GM20000 (cell line): ENCODE measurements at places on chromosomes 1 and 21.
A peak's percentile ranks its signal among the peaks of the same experiment; 100 is the strongest.

- no peak for DNase-seq
Measured at GRCh38 chr1:235511470-235512240, 7.4 kb upstream of the B3GALNT2 start.

DNA sequence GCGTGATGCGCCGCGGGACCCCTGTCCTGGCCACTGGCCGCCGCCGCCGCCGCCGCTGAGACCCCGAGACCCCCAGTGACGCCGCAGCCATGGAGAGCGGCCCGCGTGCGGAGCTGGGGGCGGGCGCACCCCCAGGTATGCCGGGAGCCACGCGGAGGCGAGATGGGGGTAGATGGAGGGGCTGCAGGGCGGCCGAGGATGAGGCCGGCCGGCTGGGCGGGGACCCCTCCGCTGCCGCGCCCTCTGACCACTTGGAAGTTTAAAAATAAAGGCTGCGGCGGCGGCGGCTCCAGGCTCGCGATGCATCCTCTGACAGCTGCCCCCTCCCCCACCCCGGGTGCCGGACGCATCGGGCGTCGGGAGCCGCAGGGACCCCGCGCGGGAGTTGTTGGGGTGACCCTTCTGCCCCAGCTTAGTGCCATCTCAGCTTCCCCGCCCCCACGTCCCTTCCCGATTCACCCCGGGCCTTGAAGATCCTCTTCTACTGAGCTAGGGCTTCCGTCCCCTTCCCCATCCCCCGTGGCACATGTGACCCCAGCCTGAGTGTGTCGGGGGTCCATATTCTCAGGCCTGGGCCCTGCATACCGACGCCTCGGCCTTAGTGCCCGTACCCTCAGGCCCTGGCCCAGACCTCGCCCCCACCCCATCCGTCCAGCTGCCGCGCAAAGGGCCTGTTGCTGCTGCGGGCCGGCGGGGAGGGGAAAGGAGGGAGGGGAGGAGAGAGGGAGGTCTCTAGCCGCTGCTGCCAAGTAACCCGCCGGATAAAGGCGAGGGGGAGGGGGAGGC lies 562 bp downstream of the MAP7D1 start:
- DNase-seq = peak; percentile 68

GRCh38 chr1:222798116-222798515 lies 16.7 kb upstream of the DISP1 start:
- no peak for DNase-seq

- DNase-seq = no peak
Measured at GRCh38 chr1:219958875-219959417, 30.6 kb upstream of the SLC30A10 start.

GRCh38 chr1:98210064-98210463 lies 289.2 kb upstream of the DPYD start:
- no peak for DNase-seq

- no peak for DNase-seq
Measured at GRCh38 chr1:173433751-173434326, 43.3 kb upstream of the PRDX6 start.

DNA sequence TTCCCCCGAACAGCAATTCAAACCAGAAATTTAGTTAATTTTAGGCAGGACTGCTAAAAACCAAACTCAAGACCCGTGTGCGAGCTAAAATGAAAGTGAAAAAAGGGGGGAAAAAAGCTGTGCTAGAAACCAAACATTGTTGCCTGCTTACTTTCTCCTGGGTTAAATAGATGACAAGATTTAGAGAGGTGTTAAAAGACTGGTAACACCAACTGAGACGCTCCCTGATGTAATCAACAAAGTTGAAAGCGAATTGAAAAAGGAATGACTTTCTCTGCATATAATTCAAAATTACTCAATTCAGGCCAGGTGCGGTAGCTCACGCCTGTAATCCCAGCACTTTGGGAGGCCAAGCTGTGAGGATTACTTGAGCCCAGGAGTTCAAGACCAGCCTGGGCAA lies 6.8 kb downstream of the CDCA8 start:
- no peak for DNase-seq

- peak; percentile 7 for DNase-seq
Measured at GRCh38 chr1:202501281-202501680, 152.8 kb downstream of the PPP1R12B start.

DNA sequence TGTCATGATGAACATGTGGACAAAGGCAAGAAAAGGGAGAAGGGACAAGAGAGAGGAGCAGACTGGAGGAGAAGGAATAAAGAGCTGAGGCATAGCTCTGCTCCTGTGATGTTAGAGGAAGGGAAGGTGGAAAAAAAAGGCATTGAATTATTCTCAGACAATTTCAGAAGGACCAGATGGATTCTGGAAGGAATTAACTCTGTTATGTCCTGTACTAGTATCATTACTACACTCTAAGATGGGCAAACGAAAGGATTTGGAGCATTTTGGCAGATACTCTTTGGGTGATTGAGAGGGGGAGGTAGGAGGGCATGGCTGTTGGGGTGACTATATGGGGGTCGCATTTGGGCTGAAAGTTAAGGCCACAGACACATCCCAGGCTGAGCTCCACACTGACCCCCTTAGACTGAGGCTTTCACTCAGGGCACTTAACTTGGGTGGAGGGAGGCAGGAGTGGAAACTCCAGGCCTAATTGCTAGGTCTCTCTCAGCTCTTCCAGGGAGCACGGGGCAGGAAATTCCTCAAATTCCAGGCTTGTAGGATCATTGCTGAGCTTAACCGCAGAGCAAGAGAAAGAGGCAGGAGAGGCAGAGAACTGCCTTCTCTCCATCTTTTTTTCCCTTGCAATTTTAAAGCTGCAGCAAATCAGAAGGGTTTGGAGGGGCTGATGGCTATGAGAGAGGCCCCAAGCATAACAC lies 25.9 kb downstream of the KIRREL1 start:
- DNase-seq = no peak

- no peak for DNase-seq
Measured at GRCh38 chr1:15328351-15329103, 81.2 kb upstream of the EFHD2 start.

DNA sequence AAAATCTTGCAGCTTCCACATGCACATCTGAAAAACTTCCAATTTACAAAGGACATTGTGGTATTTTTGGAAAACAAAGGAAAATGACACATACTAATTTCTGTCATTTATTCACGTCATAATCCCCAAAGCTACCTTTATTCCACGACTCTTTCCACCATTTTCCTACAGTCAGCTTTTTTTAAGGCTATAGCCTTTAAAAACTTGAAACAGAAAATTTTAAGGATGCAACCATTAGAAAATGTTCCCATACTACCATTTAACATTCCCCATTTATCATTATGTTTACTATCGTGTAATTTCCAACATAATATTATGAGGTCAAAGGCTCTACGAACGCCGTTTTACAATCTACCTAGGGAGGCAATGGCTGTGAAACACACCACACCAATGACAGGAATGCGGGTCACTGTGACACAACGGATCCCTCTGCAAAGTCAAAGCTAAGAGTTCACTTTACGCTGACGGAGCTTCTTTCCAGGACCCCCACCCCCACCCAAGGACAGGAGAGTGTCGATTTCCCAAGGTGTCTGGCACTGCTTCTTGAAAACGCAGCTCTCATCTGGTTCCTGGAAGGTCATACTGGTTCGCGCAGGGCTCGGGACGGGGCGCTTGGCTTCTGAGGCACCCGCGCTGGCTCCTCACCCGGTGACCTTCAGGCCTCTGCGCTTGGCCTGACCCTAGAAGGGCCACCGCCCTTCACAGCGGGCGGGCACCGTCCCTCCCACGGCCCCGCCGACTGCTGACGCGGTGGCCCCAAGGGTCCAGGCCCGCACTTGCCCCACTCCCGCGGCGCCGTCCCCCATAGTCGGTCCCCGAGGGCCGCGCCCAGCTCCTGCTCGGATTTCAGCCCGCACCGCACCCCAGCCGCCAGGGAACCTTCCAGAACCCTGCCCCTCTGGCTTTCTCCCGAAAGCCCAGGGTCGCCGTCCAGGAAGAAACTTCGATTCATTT lies 50.5 kb upstream of the ATF3 start:
- no peak for DNase-seq

DNA sequence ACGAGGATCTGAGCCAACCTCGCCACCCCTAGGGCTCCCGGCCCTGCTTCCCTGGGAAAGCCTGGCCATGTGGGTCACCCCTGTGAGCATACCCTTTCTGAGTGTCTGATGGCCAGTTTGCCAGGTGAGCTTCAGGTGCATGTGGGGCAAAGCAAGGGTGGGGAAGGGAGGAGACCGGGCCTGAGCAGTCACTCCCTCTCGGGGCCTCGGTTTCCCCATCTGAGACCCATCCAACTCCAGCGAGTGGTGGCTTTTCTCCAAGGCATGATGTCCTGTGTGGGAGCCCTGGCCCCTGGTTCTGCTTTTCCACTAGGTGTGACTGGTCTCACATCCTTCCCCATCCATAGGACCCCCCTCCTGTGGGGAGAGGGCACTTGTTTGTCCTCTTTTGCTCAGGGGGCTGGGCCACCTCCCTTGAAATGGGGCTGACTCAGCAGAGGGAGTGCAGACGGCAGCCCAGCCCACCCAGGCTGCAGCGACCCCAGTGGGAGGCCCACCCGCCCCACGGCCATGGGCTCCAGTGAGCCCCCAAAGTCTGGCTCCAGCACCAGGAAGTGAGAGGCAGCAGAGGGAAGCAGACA lies 1.7 kb upstream of the WNT9A start:
- DNase-seq = no peak

DNA sequence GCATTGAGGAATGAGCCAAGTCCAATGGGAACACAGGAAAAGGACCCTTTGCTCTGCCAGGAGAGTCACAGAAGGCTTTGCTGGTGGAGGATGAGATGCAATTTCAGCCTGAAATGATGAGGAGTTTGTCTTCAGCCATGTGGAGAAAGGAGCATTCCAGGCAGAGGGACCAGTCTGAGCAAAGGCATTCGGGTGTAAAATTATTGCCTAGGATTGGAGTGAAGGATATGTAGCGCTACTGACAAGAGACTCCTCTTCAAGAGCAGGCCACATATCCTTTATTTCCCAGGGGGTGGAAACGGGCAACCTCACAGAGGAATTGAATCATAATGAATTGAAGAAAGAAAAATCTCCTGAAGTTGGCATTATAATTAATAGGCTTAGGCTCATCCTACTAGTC lies 1.1 kb upstream of the CSF1 start:
- DNase-seq = no peak

- no peak for DNase-seq
Measured at GRCh38 chr1:169452921-169453320, 25.6 kb upstream of the CCDC181 start.

DNA sequence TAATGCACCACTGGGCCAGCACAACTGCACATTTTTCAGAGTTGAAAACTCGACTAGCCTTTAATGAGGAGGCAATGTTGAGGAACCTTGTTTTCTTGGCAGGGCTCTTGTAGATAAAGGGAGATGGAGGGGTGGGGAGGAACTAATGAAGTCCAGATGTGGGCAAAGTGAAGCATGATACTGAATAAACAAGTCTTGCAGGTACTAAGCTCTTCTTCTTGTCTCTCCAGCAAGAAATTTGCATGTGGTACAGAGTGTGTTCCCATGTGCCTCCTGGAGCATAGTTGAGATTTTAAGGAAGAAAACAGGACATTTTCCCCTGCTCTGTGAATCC lies 47.0 kb downstream of the PLPP3 start:
- DNase-seq = no peak

- no peak for DNase-seq
Measured at GRCh38 chr1:23816906-23817305, 8.3 kb downstream of the HMGCL start.

GRCh38 chr21:29557200-29557599 lies 258.5 kb downstream of the BACH1 start:
- DNase-seq = no peak

- no peak for DNase-seq
Measured at GRCh38 chr1:112727716-112728115, 12.6 kb upstream of the PPM1J start.

DNA sequence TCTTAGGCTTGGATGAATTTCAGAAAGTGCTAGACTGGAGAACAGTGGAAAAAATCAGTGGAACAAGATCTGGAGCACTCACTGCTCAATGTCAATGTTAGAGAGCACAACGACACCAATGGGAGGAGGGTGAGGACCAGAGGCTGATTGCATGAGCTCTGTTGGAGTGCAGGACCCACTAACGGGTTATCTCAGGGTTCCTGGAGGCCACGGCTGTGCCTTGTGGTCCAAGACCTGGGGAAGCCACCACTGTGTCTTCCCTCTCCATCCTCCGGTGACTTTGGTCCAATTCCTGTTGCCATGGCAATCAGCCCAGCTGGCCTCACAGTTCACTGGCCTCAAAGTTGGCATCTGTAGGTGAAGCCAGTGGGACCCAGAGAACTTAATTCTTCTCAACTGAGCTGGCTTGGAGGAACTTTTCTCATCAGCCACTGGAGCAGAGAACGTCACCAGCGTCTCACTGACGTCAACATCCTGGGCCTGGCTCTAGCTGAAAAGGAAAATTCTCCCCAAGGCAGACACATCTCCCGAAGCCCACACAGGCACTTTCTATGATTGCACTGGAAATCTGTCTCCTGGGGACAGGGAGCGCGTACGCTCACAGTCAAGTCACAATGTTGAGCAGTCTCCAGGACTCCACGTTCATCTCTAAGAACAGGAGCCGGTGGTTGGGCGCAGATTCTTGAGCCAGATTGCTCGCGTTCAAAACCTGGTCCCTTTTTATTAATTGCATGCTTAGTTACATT lies 21.9 kb upstream of the GPR157 start:
- no peak for DNase-seq

- peak; percentile 34 for DNase-seq
Measured at GRCh38 chr1:89286549-89287180, 14.0 kb upstream of the GBP5 start.

- peak; percentile 75 for DNase-seq
Measured at GRCh38 chr1:109113590-109114341, at the start of gene ELAPOR1. ELAPOR1 (plus strand) TSS chr1:109114115; CDS start chr1:109114184, 69 bp downstream.

- DNase-seq = no peak
Measured at GRCh38 chr1:226311376-226311775, 2.4 kb upstream of the LIN9 start.

- DNase-seq = no peak
Measured at GRCh38 chr1:97864615-97865014, 56.2 kb downstream of the DPYD start.
